ENCODE measurements at places on chromosomes 7 and 10.

DNA sequence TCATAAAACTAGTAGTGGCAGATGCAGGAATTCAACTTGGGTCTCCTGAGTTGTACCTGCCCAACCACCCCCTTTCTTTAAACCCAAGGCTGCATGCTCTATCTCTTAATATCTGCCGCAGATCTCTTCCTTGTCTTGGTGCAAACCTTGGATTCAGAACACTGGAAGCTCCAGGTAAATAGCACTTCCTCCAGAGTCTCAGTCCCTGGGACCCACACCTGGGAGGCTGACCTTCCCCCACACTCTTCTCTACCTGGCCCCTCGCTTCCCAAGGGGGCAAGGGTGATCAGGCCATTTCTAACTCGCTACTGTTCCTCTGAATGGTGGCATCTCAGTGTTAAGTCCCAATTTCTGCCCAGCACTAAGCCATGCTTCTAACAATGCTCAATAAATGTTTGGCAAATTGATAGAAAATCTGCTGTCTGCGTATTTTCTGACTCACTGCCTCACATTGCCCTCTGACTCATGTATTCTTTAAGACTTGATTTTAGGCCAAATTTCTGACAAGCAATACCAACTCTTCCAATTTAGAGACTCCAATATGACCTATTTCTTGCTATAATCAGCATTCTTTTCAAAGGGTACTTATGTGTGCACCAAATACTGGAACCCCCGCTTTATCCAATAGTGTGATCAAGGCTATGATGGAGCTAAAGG lies 68.0 kb upstream of the PPP1R3C start:
- no peak for DNase-seq

- no peak for DNase-seq
These were observed 62.1 kb downstream of the VWA2 start for GRCh38 chr10:114301177-114301576.

- no peak for DNase-seq
These were observed 86.3 kb downstream of the ZFAND4 start for GRCh38 chr10:45586028-45586824.

GRCh38 chr10:117275121-117275520 lies 34.2 kb downstream of the SLC18A2 start:
- DNase-seq = no peak

DNA sequence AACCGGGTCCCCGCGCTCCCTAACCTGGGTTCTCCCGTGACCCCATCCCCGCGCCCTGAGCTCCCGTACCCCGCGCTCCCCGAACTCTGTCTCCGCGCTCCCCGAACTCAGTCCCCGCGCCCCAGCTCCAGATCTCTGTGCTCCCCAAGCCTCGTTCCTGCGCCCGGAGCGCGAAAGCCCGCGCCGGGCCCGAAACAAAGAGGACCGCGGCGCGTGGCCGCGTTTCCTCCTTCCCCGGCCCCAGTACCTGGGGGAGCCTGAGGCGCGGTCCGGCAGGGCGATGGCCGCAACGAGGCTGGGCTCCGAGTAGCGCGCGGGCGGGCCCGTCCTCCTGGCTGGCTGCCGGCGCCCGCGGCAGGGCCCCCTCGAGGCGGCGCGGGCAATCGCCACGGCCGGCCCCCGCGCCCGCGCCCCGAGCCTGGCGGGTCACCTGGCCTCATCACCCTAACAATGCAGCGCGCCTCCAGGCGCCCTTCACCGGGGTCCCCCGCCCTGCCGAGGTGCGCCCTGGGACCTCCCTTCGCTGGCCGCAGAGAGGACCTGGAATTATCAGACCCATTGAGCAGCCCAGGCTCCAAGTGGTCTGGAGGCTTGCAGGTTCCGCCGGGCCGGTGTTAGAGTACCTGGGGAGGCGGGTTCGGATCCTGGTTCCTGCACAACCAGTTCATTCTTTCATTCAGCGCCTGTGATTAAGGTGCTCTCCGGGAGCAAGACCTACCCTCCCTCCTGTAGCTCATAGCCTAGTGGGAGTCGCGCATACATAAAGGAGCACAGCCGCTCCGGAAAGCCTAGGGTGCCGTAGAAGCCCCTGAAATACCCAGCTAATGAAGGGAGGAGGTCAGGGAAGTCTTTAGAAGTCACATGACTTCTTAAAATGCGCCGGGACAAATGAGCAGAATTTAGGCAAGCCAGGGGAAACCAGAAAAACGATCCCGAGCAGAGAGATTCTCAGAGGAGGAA lies at the start of gene TNS3:
TSS of gene TNS3 (minus strand) at position 308 of the 960 bp plus-strand sequence. CDS start 142,475 bp downstream, outside the sequence.
- DNase-seq = no peak

DNA sequence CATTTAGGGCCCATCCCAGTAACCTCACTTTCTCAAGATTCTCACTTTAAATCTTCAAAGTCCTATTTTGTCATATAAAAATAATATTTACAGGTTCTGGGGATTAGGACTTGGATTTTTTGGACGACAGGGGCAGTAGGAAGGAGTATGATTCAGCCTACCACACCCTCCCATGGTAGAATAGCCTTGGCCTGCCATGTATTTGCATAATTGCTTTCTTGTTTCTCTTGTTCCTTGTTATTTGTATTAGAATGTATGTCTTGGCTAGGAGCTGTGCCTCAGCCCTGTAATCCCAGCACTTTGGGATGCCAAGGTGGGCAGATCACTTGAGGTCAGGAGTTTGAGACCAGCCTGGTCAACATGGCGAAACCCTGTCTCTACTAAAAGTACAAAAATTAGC lies 92.5 kb downstream of the ELAPOR2 start:
- no peak for DNase-seq
